ENCODE measurements at places on chromosomes 6 and 20.

- DNase-seq, result no peak
Observed at GRCh38 chr6:106244931-106245330, 80.6 kb downstream of the ATG5 start.

GRCh38 chr6:22313796-22314195 is 17.0 kb upstream of the PRL start:
- no peak for DNase-seq

DNA sequence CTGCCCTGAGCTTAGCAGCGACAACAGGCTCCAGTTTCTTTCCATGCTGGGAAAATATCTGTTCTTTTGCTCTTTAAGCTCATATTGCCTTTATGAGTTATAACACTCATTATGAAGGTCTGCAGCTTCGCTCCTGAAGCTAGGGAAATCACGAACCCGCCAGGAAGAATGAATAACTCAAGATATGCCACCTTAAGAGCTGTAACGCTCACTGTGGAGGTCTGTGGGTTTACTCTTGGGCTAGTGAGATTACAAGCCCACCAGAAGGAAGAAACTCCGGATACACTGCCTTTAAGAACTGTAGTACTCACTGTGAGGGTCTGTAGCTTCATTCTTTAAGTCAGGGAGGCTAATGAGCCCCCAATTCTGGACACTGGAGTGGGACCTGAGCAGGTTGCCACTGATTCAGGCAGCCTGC is 3.0 kb upstream of the SSR1 start:
- DNase-seq, result no peak

DNA sequence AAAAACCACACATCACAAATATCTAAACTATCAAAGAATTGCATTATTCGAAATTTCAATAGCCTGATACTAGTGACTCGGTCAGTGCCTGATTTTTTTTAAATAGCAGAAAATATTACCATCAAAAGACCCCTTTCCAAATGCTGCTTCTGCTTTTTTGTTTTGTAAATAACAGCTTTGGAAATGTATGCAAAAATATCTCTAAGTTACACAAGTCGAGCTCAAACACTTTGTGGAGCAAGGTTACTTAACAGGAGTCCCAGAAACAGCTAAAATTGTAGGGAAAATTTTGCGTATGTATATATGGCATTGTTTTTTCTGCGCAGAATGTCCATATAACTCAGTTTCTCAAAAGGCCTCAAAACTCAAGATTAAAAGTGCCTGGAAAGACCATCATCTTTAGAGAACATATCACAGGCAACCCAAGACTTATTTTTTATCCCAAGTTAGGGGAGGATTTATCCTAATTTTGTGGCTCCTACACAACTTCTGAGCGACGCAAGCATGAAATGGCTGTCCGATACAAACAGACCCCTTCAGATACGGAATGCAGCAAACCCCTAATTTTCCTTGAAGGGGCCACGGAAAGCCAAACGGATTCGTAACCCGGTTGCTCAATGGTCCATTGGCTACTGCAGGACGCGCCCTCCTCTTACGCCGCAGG is 1.3 kb downstream of the CEP85L start:
- no peak for DNase-seq

DNA sequence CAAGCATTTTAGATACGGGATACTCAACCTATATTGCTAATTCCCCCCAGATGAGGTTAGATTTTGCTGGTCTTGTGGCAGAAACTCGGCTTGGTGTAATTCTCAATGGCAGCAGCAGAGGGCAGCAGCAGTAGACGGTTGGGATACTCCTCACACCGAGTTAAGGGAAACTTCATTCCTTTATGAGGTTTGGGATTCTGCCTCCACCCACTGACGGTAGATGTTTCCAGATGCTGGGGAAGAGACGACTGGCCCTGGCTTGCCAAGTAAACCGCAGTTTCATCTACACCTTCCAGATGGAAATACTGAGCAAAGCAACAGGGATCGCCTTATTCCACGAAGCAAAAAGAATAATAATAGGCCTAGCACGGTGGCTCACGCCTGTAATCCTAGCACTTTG is 8.2 kb upstream of the TBC1D7 start:
- peak; percentile 82 for DNase-seq

DNA sequence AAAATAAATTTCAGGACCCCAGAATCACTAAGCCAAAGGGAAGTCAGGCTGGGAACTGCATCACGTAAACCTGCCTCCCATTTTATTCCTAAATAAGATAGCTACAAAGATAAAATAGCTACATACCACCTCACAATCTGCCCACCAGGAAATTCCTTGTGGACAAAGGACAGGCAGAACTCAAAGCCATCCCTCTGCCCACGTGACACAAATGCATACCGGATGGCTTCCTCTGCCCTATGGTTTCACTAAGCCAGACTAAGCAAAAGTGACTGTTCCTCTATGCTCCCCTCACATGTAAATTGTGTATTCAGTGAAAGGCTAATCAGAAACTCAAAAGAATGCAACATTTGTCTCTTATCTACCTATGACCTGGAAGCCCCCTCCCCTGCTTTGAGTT is 15.0 kb downstream of the MBOAT1 start:
- no peak for DNase-seq

- DNase-seq, result no peak
Observed at GRCh38 chr6:95518630-95519227, 58.6 kb upstream of the MANEA start.

DNA sequence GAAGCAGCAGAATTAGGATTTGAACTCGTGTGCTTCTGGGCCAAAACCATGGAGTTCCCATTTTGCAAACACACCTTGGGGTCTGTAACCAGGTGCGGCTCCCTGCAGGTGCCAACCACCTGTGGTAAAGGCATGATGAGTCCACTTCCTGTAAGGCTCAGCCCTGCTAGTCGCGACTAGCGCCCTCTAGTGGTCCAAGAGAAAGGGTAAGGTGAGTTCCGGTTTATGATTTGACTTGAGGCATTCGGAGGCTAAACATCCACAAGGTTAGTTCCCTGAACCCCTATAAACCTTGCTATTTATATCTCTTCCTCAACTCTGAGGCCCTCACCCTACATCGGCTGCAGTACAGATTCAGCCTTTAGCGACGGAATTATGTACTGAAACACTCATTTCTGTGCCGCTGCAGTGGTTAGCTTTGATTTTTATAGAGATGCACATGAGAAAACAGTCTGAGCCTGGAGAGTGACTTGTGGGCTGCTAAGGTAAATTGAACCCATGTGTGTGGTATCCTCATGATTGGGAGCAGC is 173.4 kb downstream of the PLCB1 start:
- no peak for DNase-seq

DNA sequence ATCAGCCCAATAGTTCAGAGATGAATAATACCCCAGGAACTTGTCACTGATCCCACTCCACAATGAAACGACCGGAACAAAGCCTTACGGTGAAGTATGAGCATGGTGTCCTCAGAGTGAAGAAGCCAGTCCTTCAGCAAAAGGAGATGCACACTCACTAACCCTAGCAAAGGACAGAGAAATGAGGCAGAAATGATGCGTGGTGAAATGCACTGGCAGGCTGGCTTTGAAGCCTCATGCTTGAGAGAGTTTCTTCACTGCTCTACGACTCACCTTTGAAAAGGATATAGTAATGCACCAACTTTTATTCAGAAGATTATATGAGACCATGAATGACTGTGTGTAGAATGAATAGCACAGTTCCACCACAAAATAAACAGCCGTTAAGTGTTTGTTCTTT is 74.8 kb downstream of the PHACTR1 start:
- DNase-seq, result no peak

DNA sequence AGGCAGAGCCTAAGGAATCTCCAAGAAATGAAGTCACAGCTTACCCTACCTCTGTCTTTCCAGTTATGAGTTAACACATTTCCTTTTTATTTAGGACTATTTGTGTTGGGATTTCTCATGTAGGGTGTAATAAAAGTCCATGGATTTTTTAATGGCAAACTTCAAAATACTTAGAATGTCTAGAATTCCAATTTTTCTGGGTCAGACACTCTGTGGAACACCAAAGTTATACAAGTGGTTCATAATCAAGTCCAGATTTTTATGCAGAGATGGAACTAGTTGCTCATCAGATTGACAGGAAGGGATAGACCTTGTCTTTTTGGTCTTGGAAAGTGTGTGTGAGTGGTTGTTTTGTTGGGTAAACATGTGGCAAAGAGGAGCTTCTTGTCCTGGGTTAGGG is 303.5 kb upstream of the RNF24 start:
- no peak for DNase-seq

DNA sequence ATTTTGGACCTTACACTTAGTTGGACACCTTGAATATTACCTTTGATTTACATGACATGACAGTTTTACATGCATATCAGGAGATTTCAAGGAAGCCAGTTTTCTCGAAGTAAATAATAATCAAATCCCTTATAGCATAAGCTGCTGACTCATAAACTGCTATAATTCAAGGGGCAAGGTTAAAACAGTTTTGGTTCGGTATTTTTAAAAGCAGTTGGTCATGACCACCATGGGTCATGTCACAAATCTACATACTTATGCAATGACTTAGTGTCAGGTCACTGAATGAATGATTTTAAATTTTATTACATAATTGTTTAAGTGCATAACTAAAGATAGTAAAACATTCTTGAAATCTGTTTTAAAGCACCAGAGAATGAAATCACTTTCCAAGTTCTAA is 158.0 kb downstream of the DST start:
- no peak for DNase-seq

- DNase-seq, result no peak
Observed at GRCh38 chr6:97885325-97885724, 602.3 kb upstream of the MMS22L start.

DNA sequence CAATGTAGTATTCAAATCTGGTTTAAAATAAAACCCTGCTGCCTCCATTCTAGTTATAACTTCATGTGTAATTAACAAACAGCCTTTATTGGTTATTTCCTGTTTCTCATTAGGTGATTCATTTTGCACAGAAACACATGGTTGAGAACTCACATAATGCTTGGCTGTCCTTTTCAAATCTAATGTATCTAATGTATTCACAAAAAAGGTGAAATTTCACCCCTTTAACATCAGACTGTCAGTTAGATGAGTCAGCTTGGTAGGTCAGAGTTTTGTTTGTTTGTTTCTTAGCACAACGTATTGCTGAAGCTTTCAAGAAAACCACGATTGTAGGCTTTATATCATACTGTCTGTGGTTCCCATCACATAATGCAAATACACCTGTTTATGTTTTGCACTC is 78.7 kb upstream of the TMEM30A start:
- DNase-seq, result no peak

DNA sequence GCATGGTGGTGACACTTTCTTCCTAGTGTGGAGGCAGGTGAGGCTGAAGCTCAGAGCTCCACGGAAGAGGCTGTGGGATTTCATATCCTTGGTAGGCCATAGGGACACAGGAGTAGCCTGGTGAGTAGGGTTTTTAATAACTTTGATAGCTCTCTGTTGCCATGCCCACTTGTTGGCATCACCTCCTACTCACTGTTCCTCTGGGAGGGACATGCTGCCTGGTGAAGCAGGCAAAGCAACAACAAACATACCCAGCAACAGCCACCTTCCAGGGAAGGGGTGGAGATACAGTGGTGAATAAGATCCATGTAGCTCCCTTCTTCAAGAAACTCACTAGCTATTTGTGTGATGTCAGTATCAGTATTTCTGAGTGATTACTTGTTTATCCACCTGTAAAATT is 285.4 kb downstream of the CLIC5 start:
- DNase-seq, result no peak

Measured in hypothalamus (tissue), 51 donors.